NCI-H2107 (cell line): ENCODE measurements at places on chromosomes 1 and 21.

GRCh38 chr1:68136187-68136586, 85.8 kb upstream of the DIRAS3 start:
- DNase-seq: no peak

DNA sequence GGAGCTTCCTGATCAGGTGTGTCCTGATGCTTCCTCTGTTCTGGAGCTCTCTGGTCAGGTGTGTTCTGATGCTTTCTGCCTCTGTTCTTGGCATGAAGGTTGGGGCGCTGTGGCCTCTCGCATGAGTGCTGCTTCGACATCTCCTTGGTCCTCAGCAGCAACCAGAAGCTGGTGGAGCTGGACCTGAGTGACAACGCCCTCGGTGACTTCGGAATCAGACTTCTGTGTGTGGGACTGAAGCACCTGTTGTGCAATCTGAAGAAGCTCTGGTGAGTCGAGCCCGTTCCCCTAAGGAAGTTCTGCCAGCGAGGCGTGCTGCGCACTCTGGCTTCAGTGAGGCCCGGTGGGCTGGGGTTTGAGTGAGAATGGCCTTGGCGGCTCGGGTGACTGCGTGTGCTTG, 18.0 kb downstream of the NLRP3 start:
- DNase-seq: no peak

- DNase-seq: no peak
These were observed 8.1 kb upstream of the POFUT2 start for GRCh38 chr21:45295576-45296365.

- DNase-seq: no peak
These were observed 737.1 kb downstream of the PTPRU start for GRCh38 chr1:29973406-29973805.

GRCh38 chr1:92826792-92827191, 5.0 kb upstream of the RPL5 start:
- DNase-seq: no peak

DNA sequence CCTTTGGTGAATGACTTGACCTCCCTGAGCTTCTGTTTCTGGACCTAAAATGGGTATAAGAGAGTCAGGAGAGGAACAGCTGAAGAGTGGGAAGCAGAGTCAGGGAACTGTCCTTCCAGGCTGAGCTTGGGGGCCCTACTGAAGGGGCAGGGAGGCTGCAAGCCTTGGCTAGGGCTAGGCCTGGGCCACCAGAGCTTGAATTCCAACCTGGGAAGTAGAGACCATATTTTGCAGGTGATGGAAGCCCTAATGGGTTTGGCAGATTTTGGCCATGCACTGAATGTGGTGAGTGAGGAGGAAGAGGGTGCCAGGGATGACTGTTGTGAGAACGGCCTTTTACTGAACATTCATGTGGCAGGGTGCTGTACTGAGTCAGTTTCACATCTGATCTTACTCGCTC, 69.4 kb upstream of the KLHDC7A start:
- DNase-seq: no peak

GRCh38 chr1:212667223-212668139, 32.2 kb downstream of the BATF3 start:
- no peak for DNase-seq

DNA sequence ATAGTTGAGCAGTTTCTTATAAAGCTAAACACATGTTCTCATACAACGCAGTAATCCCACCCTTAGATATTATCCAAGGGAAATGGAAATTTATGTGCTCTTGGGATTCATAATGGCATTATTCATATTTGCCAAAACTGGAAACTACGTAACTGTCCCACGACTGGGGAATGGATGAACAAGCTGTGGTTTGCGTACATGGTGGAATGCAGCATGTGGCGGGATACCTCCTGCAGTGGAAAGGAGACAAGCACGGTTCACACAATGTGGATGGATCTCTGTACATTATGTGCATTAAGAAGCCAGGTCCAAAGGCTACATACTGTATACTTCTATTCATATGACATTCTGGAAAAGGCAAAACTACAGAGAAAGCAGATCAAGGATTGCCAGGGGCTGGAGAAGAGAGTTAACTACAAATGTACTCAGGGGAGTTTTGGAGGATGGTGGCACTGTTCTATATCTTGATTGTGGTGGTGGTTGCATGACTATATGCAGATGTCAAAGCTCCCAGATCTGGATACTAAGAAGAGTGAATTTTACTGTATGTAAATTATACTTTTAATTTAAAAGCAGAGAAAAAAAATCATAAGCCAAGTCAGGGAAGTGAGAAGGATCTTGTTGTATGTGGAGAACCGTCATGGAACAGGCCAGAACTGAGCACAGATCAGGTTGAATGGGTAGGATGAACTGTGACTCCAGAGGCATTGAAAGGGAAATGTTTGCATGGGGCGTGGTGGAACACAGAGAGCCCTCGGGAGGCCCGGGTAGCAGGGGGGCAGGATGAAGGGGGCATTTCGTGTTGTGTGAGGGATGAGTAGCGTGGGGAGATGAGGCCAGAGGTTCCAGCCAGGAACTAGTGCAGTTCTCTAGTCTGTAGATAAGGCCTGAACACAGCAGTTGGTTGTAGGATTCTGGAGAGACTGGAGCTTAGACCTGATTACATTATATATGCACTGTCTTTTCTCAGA, 90.7 kb downstream of the GALNT2 start:
- DNase-seq: no peak

GRCh38 chr1:3091334-3091733, 22.3 kb downstream of the PRDM16 start:
- DNase-seq: no peak

- no peak for DNase-seq
These were observed 30.3 kb downstream of the ZNF362 start for GRCh38 chr1:33286451-33287185.

GRCh38 chr21:36035381-36035791, 24.9 kb downstream of the SETD4 start:
- no peak for DNase-seq

DNA sequence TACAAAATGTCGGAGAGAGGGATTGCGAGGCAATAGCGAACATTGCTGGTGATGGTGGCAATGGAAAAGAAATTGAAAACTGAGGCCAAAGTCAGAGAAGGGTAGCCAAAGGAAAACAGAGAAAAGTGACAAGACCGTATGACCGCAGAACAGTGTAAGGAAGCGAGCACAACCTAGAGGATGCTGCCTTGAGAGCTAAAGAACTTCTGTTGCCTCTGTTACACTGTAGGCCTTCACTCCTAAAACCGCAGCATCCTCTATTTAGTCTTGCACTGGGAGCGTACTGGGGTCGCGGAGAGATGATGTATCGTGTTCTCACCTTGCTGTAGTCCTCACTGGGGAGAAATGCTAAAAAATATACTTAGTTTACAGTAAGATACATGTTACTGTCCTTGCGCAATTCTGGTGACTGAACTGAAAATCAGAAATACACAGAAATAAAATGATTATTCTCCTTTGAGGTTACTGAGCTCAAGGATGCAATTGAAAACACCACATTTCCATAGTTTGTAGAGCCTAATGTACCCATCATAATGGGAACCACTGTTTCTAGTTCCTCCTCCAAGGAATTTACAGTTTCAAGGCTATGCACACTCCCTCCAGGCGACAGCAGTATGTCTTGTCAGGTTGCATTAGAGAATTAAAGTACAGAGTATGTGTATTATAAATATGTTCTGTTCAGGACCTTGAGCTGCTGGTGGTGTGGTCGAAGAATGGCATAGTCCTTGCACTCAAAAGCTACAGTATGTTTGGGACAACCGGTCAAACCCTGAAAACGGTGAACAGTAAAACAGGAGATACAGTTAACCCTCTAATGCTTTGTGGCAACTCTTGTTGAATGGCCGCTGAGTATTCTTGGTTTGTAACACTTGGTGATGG, 1.3 kb downstream of the NEK7 start:
- DNase-seq: no peak

DNA sequence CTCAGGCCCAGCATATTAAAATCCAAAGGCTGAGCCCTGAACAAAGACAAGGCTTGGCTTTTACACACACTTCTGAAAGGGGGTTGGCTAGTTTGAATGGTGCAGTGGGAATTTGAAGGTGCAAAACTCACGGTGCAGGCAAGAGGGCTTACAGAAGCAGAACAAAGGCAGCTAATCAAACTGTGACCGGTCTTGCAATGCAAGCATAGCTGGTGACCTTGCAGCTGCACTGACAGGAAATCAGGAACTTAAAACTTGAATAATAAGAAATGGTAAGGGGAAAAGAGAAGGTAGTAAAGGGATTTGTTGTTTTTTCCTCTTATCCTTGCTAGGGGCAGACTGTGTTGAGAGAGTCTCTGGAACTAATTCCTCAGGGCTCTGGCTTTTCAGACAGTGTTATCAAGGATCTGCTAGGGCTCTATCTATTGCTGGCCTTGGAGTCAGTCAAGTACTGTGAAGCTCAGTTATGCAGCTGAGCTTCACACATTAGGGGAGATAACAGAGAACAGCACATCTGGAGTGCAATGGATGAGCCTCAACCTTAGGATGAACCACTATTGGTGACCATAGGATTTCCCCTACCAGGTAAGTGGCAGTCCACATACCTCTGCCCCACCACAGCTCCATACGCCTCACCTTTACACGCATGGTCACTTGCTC, 97.6 kb downstream of the PPIAL4G start:
- DNase-seq: no peak

DNA sequence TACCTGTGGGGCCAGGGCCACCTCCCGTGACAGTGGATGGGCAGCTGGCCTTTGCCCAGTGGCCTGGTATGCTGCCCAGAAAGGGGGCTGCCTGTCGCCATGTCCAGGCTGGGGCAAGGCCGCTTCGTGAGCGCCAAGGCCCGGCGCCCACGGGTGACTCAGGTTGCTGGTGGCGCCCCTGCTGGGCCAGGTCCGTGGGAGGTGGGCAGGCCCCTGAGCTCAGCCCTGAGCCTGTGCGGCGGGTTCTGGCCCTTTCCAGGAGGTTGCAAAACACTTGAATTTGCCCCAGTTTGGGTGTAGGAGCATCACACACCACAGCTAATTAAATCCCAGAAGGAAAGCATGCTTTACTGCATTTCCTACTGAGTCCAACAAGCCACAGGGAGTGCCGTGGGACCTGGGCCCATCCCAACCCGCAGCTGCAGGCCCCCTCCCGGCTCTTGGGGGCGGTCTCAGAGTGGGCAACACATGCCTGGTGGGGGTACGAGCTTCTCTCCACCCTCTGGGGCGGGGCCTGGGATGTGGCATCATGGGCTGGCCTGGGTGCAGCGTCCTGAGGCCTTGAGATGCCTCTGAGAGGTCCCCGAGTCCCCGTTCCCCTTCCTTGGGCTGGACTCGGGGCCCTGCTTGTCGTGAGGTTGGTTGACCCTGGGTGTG, 159.8 kb downstream of the PEX14 start:
- no peak for DNase-seq

DNA sequence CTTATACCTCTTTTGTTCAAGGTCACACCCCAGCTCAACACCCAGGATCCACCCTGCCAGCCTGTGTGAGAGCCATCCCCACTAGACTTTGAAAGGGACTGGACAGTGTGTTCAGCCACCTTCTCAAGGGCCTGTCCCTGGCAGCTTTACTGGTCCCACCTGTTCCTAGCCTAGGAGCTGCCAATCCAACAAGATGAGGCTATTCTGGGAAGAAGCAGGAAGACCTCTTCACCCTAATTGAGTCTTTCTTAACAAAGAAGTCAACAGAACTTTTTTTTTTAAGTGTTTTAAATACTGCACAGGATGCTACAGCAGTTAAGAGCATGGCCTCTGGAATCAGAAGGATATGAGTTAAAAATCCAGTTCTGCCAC, 95.8 kb upstream of the HOOK1 start:
- DNase-seq: no peak

DNA sequence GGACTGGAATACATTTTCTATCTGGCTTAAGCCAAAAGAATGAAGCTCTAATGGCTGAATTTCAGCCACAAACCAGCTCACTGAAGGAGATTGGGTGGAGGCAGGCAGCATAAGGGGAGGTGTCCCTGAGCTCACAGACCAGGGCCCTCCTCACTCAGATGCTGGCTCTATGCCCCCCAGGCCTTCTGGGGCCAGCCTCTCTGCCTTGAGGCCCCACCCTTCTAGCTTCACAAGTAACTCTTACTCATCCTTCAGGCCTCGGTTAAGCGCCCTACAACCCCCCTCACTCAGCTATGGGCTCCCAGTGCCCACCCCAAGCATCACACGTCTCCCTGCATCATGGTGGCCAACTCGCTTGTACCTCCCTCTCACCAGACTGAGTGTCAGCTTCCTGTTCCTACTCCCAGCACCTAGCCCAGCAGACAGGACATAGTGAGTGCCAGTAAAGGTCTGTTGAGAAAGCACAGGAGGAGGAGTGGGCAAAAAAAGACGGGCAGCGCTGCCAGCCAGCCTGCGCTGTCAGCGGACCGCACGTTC, 40.8 kb upstream of the GPR157 start:
- no peak for DNase-seq

GRCh38 chr1:93686504-93687250, 5.0 kb upstream of the BCAR3 start:
- DNase-seq: no peak

DNA sequence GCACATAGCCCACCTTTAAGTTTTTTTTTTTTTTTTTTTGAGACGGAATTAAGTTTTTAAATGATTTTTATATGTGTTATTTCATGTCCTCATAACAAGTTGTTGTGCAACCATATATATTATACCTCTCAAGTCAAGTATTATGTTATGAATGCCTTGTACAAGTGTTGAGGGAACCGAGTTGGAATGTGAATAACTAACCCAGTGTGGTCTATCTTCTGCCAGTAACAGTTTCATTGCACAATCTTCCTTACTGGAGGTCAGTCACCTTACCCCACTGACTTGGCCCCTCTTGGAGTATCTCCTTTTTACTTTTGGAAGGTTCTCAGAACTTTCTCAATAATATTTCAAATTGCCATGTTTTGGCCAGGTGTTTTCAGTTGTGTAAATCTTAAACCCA, 201.9 kb downstream of the CACNA1E start:
- DNase-seq: no peak

- no peak for DNase-seq
These were observed 6.4 kb downstream of the FCRL2 start for GRCh38 chr1:157770442-157771043.

GRCh38 chr1:71738256-71738655, 544.1 kb downstream of the NEGR1 start:
- no peak for DNase-seq

DNA sequence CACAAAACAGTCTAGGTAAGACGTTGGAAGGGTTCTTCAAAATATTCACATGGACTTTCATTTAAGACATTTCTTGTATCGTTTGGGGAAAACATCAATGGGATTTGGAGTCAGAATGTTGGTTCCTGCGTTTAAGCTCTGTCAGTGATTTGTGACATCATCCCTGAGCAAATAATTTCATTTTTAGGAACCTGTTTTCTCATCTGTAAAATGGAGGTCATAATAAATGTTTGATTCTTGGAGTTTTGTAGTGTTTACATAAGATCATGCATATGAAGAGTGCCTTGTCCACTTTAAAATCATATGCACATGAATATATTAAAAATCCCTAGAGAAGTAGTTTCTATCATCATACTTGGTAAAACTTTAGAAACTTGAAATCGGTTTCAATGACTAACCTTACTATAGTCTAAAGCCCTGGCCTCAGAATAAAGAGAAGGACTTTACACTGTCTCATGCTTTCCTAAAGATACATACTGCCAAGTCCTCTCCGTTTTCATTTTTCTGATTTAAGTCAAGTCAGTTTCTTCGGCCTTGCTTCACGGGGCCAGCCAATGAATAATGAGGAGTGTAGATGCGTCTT, 178.4 kb downstream of the ADSS2 start:
- DNase-seq: no peak
